Stimulated activated CD8-positive, alpha-beta memory T cell treated with anti-CD3 and anti-CD28 coated beads, Interleukin-15, amount 100 ng/mL, for 1 hour (primary cell): ENCODE measurements at places on chromosomes 2 and 18.
A peak's percentile ranks its signal among the peaks of the same experiment; 100 is the strongest.

DNA sequence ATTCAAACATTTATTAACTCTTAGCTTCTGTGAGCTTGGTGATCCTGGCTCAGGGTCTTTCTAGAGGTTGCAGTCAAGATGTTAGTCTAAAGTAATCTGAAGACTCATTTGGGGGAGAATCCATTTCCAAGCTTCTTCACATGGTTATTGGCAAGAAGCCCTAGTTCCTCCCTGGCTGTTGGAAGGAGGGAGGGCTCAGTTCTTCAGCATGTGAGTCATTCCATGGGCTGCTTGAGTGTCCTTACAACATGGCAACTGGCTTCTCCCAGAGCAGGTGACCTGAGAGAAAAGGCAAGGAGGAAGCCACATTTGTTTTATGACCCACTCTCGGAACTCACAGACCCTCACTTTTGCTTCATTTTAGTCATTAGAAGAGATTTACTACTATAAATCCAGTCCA lies 10.6 kb upstream of the C2orf74 start:
- no peak for DNase-seq

GRCh38 chr2:62578803-62579640 lies 73.0 kb upstream of the TMEM17 start:
- no peak for DNase-seq

DNA sequence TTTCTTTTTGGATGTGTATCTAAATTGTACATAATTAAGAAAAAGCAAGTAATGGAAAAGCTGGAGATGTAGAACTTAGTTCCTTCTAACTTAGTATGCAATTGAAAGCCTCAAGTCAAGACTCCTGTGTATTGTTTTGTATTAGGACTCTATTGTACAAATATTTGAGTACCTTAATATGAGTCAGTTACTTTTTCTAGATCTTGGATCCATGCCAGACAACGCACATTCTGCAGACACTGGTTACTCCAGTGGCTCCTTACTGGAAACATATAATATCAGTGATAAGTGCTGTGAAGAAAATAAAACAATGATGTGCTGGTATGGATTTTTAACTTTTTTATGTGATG lies 1.5 kb downstream of the SLC39A10 start:
- no peak for DNase-seq

- DNase-seq: no peak
Measured at GRCh38 chr18:74990563-74991081, 218.3 kb downstream of the PTGR3 start.

DNA sequence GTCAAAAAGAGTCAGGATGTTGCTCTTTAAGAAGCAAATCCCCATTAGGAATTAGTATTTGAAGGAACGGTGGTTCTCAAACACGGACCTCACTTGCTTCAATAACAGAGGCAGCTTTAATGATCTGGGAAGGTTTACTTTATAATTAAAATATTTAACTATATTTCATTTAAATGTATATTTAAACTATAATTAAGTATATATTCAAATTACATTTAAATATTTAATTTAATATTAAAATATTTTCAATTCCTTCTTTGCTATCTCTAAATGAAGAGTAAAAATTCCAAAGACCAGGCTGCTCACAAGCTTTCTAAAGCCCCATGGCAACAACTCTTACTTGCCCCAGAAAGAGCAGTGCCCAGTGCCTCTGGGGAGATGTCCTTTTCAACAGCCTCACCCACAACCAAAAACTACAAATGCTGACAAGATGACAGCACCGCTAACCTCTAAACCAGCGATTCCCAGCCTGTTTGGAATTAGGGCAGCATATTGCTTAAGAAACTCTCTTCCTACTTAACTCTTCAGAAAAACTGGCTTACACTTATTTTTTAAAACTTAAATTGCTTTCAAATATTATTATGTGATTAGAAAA lies 62.9 kb upstream of the POU3F3 start:
- DNase-seq: no peak

DNA sequence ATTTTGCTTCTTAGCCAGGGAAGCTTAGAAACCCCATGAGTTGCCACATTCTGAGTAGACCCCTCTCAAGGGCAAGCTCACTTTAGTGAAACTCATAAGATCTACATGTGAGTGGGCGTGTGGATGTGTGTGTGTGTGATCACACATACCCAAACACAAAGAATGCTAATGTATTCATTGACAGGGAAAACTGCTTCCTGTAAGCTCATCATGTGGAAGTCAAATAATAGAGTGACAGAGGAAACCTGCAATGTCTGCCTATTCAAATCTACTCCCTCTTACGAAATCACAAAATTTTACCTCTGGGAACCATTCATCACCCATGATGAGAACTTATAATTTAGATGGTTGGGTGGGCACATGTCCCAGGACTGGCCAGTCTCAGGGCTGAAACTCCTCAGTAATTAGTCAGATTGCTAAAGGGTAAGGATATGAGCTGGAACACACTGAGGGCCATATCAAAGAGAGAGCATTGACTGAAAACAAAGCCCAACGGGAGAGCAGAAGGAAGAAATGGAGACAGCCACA lies 94.5 kb upstream of the CCDC150 start:
- no peak for DNase-seq

DNA sequence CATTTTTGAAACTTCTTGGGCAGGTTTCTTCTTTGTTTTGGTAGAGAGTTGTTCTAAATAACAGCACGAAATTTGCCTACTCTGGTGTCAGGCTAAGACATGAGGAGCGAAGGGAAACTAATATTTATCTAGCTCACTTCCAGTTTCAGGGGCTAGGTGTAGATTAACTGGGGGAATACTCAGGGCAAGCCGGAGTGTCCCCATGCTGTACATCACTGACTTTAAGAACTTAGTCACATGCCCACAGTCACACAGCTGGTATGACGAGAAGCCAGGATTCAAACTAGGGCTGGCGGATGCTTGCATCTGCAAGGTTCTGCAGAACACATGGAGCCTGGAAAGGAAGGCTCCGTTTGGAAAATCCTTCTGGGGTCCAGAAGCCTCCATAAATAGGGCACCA lies 133.3 kb downstream of the ALPK2 start:
- DNase-seq: no peak

GRCh38 chr2:191679818-191680600 lies 2.1 kb downstream of the NABP1 start:
- DNase-seq: no peak

GRCh38 chr2:47344890-47345589 lies 57.9 kb upstream of the MSH2 start:
- DNase-seq: no peak

DNA sequence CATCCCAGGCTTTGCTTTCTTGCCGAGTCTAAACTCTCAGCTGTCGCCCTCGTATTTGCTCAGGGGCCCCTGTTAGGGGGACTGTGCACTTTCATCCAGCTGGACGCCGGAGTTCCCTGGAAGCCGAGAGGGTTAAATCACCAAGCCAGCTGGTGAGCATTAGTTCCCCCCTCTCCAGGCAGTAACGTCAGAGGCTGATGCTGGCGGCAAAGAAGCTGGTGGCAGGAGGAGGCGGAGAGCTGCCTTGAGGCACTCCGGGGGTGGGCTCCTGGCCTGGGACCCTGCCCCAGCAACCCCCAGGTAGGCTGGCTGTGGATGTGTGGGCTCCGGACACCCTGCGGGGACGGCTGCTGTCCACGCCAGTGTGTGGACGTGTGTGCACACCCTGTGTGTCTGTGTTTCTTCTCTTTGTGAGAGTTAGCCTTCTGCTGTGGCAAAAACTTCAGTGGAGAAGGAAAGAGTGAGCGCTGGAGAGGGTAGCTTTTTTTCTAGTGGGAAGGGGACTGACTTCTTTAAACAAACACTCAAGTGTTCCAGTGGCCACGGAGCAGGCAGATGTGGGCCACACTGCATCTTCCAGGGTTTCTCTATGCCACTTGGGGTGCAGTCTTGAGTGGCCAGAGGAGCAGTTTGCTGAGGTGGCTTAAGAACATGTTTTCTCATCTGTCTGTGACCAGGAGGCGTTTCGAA lies 84.7 kb downstream of the GLI2 start:
- DNase-seq: no peak

DNA sequence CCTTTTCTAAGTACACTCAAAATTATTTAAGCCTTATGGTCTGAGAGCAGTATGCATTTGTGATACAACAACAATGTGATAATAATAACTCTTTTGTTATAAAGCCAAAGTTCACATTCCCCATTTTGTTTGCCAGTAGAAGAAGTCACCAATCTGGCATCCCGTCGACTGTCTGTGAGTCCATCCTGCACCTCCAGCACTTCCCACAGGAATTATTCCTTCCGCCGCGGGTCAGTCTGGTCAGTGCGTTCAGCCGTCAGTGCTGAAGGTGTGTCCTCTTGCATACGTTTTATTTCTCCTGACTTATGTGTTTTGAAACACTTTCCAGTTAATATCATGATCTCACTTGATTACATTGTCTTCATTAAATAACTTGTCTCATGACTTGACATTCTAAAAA lies 80.3 kb upstream of the RPE start:
- no peak for DNase-seq

GRCh38 chr18:75350857-75351256 lies 76.6 kb downstream of the SMIM21 start:
- DNase-seq: no peak

- DNase-seq: no peak
Measured at GRCh38 chr2:203960811-203961210, 24.2 kb downstream of the ICOS start.

DNA sequence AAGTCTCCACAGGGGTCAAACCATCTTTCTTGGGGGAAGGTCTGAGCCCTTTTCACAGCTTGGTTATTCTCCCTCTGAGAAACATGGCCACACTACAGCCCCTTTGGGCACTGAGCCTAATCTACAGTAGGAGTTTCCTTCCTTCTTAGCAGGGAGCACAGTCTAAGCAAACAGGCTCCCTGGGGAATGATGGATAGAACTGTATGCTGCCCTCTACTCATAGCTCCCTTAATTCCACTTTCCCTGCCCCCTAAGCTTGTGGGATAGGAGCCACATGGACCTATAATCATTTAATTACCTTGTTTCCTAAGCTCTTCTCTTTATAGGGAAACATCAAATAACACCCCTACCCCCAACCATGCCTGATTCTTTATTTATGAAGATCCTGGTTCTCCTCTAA lies 442.1 kb upstream of the MEX3C start:
- no peak for DNase-seq

- no peak for DNase-seq
Measured at GRCh38 chr2:142841788-142842187, 35.7 kb upstream of the KYNU start.

GRCh38 chr18:74498712-74499627 lies 2.8 kb downstream of the CNDP2 start:
- peak; percentile 59 for DNase-seq

- no peak for DNase-seq
Measured at GRCh38 chr18:44689736-44690135, 9.0 kb downstream of the SETBP1 start.

DNA sequence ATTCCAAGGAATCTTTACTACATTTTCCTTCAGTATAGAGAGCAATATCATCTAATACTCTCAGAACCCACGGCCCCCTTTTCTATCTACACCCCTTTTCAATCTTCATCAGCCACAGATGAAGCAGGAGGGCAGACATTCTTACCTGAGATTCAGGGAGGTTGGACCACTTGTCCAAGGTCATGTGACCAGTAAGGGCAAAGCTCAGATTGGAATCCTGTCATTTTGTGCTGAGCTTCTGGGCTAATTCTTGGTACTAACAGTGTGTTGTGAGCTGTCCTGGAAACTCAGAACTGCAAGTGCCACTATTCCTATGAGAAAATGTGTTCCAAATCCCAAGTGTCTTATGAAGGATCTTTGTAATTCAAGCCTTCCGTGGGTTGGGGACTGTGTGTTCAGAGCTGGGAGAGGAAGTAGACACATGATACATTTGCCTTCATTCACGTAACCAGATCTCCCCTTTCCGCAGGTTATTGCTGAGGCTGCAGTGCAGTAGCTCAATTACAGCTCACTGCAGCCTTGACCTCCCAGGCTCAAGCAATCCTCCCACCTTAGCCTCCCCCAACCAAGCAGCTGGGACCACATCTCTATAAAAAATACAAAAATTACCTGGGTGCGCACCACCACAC lies 3.3 kb downstream of the CHRNA1 start:
- DNase-seq: no peak

DNA sequence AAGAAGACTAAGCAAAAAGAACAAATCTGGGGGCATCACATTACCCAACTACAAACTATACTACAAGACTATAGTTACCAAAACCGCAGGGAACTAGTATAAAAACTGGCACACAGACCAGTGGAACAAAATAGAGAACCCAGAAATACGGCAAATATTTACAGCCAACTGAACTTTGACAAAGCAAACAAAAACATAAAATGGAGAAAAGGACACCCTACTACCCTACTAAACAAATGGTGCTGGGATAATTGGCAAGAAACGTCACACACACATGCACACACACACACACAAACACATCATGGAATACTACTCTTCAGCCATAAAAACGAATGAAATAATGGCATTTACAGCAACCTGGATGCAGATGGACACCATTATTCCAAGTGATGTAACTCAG lies 53.3 kb downstream of the SESTD1 start:
- DNase-seq: no peak
